Progenitor cell of endocrine pancreas (in vitro differentiated cells): ENCODE measurements at places on chromosomes 7 and 10. TPM values are rescaled to one million over a fixed set of nuclear protein-coding genes. Genes with fewer than 3 reads are reported as not detected.

DNA sequence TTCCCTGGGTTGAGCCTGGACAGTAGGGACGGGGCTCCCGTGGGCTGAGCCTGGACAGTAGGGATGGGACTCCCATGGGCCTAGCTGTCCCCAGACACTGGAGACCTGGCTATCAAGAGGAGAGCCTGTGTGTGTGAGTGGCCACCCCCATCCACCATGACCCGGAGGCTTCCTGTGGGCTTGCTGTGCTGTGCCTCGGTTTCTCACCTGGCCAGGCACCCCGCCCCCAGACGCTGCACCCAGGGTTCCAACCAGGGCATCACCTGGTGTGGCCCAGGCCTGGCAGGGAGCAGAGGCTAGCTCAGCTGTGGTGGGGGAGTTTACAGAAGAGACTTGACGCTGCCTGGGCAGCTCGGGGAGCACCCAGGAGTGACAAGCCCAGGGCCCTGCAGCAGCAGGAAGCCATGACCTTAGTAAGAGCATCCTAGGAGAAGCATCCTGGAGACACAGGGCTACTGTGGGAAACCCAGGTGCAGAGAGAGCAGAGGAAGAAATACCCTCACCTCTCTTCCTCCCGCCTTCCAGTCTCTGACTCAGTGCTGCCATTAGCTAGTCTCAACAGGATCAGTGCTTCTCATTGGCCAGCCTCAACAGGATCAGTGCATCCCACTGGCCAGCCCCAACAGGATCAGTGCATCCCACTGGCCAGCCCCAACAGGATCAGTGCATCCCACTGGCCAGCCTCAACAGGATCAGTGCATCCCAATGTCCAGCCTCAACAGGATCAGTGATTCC lies 61.0 kb downstream of the PDGFA start:
- no peak for DNase-seq

DNA sequence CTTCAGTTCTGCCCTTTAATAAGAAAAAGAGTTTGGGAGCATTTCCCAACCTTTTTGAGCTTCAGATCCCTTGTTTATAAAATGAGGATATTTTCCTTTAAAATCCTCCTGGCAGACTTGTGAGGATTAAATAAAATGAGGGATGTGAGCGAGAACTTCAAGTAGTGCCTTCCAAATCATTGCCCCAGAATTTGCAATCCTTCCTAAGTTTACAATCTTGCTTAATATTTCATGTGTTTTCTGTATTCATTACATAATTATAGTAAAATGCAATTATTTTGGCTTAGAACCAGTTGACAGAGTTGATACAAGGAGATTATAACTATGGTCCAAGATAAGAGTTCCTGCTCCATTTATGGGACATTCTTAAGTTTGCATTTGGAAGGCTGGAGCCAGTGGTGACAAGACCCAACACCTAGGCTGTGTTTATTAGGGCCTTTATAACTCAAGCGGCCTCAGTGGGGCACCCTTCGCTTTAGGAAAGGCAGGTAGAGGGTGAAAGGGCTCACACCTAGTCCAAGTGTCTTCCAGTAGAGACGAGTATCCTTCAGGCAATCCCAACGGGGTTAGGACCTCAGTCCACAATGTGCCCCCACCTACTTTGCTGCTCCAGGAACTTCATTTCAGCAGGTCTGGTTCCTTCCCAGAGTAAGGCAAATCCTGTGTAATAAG lies 317.5 kb downstream of the WDR11 start:
- DNase-seq = no peak

- no peak for DNase-seq
These were observed 220.5 kb upstream of the HGF start for GRCh38 chr7:81990395-81990794.

DNA sequence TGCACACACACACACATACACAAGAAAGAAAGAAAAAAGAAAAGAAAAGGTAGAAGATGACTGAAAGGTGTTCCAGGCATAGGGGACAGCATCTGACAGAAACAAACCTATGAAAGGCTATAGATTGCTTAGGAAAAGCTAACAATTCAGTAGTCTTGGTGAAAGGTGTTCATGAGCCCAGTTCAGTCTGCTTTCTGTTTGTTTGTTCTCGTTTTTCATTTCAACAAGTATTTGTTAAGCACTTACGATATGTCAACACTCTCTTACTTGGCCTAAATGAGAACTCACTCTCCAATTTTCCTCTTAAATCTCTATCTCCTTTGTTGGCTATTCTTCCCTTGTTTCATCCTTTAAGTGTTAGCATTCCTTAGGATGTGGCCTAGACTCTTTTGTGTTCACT lies 133.2 kb downstream of the GRM8 start:
- DNase-seq = no peak

DNA sequence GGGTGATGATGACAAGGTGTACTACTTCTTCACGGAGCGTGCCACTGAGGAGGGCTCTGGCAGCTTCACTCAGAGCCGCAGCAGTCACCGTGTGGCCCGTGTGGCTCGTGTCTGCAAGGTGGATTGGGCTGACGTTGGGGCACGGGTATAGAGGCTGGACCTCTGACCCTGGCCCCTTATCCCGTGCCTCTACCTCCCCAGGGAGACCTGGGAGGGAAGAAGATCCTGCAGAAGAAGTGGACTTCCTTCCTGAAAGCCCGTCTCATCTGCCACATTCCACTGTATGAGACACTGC lies 8.4 kb downstream of the MRPL43 start:
- DNase-seq = no peak

- DNase-seq = no peak
These were observed 3.5 kb downstream of the EBF3 start for GRCh38 chr10:129960481-129961156.

GRCh38 chr7:151125846-151126481 lies 39.7 kb downstream of the AGAP3 start:
- DNase-seq = no peak

- DNase-seq = no peak
These were observed 220.7 kb downstream of the ADK start for GRCh38 chr10:74371696-74372095.

- DNase-seq = no peak
These were observed 96.4 kb downstream of the CALD1 start for GRCh38 chr7:134875867-134876266.

- DNase-seq = no peak
These were observed 40.4 kb downstream of the ASAH2 start for GRCh38 chr10:50210876-50211275.

DNA sequence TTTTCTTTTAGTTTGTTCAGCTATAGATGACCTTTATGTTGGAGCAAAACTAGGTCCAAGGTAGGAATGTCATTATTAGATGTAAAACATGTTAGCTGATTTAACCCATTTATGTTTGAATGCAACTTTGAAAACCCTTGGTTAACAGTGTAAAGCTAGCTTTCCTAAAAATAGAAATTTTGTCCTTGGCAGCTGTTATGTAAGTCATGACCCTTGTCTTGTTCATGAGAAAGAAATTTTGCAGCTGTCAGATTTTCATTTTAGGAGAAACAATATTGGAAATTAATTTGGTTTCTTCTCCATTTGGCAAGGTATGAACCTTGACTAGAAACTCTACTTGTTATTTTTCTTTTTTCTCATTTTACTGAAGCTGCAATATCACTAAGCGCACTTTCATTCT lies 23.9 kb upstream of the CCAR1 start:
- no peak for DNase-seq

- no peak for DNase-seq
These were observed 35.6 kb downstream of the ANKMY2 start for GRCh38 chr7:16609842-16610450.

GRCh38 chr7:45919993-45920459 lies 1.0 kb downstream of the IGFBP3 start:
- no peak for DNase-seq

DNA sequence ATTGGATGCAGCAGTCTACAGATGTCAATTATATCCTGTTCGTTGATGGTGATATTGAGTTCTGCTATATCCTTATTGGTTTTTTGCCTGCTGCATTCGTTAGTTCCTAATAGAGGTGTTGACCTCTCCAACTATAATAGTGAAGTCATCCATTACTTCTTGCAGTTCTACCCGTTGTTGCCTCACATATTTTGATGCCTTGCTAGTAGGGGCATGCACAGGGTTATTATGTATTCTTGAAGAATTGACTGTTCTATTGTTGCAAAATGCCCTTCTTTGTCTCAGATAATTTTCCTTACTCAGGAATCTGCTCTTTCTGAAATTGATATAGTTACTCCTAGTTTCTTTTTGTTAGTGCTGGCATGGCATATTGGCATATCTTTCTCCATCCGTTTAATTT lies 140.1 kb upstream of the INHBA start:
- no peak for DNase-seq

DNA sequence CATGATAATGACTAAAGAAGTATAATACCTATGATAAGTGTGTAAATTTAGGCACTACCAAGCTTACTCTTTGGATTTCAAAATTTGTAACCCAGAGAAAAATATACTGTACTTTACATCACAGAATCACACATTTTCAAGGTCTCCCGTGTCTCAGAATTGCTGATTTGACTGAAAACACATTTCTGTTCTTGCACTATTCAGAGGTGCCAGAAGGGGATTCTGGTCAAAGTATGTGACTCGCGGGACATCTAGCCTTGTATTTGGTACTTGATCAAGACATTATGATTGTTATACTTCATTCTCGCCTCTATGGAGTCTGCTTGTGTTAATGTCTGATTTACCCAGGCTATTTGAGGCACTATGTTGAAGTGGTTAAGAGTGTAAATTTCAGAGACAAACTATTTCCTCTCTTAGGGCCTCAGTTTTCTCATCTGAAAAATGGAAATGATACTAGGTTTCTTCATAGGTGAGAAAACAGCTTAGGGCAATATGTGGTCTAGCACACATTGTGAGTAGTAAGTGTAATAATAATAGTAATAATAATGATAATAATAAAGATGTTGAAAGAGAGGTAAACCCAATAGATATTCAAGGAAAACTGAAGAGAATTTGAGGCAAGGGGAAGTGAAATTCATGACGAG lies 320.4 kb downstream of the RNLS start:
- no peak for DNase-seq

- DNase-seq = no peak
These were observed 183.4 kb downstream of the PTPN20 start for GRCh38 chr10:47094636-47095035.

DNA sequence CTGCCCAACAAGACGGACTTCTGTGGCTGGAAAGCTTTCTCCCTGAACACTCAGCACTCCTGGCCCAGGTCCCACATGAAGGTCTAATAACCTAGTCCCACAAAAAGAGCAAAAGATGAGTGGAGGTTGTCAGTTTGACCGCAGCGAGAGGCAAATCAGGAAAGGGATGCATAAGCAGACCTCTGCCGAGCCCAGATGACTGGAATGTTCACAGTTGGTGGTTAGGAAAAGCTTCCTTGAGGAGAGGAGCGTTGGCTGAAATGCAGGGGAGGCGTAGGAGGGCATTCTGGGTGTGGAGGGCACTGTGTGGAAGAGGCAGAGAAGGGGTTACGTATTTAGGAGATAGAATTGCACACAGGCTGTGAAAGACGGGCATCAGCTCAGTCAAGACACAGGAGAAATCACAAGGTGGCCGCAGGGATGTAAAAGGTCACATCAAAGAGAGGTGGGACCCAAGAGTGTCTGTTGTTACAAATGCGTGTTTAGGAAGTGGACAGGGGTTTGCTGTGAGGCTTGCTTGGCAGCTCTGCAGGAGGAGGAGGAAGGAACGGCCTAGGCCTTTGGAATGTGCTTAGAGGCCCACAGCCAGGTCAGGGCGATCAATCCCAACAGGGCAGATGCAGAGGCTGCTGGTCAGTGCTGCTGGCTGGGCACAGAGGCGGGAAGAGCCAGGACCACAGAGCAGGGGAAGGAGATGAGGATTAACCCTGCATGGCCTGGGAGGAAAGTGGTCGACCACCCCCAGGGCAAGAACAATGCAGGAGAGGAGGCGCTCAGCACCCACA lies 133.5 kb downstream of the VIPR2 start:
- no peak for DNase-seq

- DNase-seq = no peak
These were observed 18.6 kb upstream of the SMO start for GRCh38 chr7:129169686-129170440.

- no peak for DNase-seq
These were observed 144.7 kb upstream of the LYZL1 start for GRCh38 chr10:29144126-29144525.

DNA sequence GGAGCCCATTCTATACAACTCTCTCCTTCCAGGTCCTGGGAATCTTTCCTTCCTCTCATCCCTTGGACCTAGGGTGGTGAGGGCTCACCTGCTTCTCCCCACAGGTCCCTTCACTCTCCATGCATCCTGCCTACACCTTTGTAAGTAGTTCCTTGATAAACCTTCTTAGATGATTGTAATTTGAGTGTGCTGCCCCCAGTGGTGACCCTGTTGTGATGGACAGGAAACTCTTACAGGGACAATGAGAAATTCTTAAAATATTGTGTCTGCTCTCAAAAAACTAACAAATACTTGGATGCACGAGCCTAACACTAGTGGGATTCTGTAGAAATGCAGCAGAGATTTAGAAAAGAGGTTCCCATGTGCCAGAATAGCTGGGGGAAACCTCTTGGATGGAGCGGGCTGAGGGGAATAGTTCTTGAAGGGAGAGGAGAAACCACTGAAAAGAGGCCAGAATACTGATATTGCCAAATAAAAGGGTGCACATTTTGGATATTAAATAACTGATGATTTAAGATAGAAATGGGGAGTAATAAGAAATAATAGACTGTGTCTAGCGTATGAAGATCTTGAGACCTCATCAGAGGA lies 6.7 kb upstream of the PAXIP1 start:
- no peak for DNase-seq

Gene SLC26A5
- 0.17 TPM in 1 of 2 replicates, not detected in the other for total RNA-seq

Gene ODAD2
- 0.67 and 0.78 TPM in 2 replicates for total RNA-seq

Gene HOXA7
- total RNA-seq = 1.4 and 1.5 TPM in 2 replicates

Gene C1QL3
- 2.4 and 3.0 TPM in 2 replicates for total RNA-seq

Gene GRID1
- total RNA-seq = 0.22 and 0.42 TPM in 2 replicates

Gene HOXA1
- 27.4 and 31.2 TPM in 2 replicates for total RNA-seq

Gene CNNM1
- 0.36 and 0.38 TPM in 2 replicates for total RNA-seq
